ENCODE measurements at places on chromosomes 16 and 17.

DNA sequence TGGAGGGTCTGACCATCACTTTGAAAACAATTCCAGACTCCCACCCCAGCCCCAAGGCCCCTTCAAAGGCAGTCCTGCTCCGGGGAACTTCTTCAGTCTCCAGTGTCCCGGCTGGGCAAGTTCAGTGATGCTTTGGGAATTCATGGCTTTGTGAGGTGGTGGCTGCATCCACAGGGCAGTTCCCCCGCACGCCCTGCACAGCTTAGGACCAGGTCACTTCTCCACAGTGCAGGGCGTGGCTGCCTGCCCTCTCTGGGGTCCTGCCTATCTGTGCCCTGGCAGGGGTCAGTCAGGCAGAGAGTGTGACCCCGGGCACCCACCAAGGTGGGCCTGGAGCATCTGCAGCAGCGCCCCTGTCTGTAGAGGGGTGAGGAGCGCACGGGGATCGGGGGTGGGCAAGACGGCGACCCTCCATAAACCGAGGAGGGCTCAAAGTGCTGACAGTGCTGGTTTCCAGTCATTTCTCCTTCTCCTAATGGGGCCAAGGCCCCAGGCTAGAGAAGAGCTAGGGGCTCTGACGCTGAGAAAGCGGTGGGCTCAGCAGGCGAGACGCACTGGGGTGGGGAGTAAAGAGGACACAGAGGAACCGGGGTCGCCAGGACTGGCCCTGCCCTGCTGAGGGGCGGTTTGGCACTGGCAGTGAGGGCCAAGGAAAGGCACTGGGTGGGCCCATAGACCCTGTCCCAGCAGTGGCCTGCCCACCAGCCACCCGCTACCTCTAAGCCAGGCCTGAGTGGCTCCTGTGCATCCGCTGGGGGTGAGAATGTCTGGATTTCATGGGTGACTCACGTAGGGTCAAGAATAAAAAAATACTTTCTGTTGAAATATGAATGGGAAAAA lies 4.2 kb upstream of the ARHGAP27 start:
- DNase-seq = no peak

DNA sequence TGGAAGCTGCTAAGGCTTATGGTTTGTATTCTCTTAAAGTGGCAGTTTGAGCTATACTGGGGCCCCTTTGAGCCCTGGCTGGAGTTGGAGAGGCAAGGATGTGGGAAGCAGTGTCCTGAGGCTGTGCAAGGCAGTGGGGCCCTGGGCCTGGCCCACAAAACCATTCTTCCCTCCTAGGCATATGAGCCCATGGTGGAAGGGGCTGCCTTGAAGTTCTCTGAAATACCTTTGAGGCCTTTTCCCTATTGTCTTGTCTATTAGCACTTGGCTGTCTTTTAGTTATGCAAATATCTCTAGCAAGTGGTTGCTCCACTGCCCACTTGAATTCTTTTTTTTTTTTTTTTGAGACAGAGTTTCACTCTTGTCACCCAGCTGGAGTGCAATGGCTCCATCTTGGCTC lies 119.2 kb downstream of the PCTP start:
- no peak for DNase-seq

GRCh38 chr17:78141437-78142118 lies 4.6 kb upstream of the C17orf99 start:
- DNase-seq = no peak

DNA sequence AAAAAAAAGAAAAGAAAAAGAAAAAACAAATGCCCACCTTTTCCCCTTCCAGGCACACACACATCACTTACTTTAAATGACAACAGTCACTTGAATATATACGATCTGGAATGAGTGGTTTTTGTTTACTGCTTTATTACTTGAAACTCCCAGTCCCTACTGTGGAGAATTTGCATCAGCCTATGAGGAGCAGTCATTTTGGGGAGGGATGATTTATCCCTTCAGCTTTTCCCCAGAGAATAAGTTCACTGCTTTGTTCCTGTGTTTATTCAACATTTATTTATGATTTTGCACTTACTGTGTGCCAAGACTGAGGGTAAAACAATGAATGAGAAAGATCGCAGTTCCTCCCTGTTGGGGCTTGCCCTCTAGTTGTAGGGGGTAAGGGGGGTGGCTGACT lies 4.7 kb upstream of the ZNF423 start:
- DNase-seq = no peak

GRCh38 chr17:64460955-64461354 lies 12.0 kb downstream of the MILR1 start:
- DNase-seq = no peak

DNA sequence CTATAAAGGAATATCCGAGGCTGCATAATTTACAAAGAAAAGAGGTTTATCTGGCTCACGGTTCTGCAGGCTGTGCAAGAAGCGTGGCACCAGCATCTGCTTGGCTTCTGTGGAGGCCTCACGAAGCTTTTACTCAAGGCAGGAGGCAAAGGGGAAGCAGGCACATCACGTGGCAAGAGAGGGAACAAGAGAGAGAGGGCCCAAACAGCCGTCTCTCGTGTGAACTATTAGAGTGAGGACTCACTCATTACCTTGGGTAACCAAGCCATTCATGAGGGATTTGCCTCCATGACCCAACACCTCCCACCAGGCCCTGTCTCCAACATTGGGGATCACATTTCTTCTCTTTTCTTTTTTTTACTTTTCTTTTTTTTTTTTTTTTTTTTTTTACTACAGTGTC lies 7.5 kb upstream of the ALKBH5 start:
- no peak for DNase-seq

- no peak for DNase-seq
Observed at GRCh38 chr16:71788578-71788977, 20.1 kb downstream of the AP1G1 start.

GRCh38 chr17:81517339-81518112 lies 4.9 kb upstream of the ACTG1 start:
- no peak for DNase-seq

GRCh38 chr17:27895123-27895895 lies 2.1 kb upstream of the LYRM9 start:
- no peak for DNase-seq

DNA sequence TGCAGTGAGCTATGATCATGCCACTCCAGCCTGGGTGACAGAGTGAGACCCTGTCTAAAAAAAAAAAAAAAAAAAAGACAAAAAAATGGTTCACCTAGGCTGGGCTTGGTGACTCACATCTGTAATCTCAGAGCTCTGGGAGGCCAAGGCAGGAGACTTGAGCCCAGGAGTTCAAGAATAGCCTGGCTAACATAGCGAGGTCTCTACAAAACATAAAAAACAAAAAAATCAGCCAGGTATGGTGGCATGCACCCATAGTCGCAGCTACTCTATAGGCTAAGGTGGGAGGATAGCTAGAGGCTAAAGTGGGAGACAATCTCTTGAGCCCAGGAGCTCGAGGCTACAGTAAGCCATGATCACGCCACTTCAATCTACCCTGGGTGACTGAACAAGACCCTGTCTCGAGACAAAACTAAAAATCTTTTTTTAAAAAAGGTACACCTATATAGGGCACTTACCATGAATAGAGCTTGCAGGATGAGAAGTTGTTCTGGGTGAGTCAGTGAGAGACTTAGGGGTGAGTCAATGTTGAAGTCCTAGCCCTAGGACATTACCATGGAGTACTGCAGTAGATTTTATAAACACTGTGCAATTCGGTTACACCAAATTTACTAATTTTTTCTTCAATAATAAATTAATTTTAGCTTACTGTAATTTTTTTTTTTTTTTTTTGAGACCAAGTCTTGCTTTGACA lies 19.0 kb downstream of the USP32 start:
- DNase-seq = no peak

DNA sequence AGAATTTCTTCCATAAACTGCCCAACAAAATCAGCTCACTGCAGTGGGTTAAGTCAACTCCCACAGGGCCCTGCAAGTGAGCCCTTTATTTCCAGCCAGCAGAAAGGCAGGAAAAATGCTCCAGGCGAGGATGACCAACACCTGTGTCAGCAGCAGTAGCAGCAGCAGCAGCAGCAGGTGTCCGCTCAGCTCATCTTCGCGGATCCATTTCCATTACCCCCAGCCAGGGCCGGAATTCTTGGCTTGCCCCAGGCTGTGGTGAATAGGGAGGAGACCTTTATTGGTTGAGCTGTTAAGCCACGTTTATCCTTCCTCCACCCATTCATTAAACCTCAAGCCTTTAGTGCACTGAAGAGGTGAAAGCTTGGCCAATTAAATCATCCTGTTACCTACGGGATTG lies 46.2 kb downstream of the MARCHF10 start:
- no peak for DNase-seq

DNA sequence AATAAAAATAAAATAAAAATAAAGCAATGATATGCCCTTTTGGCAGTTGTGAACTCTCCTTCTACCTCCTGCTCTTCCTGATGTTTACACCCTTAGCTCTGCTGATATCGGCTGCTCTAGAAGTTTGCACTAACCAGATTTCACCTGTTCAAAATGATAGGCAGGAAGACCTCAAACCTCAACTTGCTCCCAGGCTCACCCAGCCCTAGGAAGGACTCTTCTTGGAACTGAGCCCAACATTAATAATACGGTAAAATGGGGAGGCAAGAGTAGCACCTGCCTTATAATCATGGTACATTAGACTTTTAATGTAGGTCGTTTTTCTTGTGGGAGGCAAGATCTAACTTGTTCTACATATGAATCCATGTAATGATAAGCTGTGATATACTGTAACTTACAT lies 61.2 kb upstream of the MED13 start:
- DNase-seq = no peak

DNA sequence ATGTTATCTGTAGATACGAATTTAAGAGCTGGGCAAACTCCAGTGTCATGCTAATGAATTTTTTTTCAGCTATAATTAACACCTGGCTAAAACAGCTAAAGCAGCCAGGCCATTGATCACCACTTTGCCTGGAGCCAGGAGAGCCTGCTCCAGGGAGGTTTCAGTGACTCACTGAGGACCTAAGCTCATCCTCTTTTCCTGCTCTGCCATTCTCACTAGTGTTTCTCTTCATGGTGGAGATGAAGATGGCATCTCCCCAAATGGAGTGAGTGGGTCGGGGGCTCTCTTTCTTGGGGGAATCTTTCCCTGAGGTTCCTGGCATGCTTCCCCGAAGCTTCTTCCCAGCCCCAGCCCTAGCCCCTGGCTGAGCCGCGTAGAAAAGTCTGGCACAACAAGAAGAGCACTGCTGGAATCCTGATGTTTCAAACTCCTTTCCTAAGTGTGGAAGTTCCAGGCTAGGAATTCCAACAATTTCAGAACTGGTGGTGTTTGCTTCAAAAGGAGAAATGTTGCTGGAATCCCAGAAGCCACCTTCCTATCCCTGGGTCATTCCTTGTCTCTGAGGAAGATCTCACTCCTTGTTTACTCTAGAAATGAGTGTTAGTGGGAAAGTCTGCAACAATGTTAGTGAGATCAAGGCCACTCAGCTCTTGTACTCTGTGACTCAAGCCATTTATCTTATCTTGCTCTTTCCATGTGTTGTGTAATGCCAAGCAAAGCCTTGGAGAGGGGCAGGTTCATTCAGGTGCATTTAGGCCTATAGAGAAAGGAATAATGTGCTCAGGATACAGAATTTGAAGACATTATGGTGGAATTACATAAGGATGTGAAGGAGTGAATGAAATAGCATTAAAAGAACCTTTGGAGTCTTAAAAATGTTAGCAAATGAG lies 26.0 kb upstream of the B4GALNT2 start:
- no peak for DNase-seq

GRCh38 chr17:68612923-68613292 lies 11.7 kb upstream of the FAM20A start:
- DNase-seq = no peak

DNA sequence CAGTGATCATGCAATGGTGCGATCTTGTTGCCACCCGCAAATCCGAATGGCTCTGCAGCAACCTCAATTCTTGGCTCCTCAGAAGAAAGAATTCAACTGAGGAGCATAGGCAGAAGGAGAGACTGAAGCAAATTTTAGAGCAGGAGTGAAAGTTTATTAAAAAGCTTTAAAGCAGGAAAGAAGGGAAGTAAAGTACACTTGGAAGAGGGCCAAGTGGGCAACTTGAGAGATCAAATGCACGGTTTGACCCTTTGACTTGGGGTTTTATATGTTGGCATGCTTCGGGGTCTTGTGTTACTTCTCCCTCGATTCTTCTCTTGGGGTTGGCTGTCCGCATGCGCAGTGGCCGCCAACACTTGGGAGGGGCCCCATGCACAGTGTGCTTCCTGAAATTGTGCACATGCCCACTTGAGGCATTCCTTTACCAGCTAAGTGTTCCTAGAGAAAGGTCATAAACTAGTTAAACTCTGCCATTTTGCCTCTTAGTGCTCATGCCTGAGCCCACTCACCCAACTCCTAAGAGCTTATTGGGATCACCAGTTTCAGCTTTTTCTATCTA lies 36.7 kb downstream of the ZNRF1 start:
- DNase-seq = no peak

GRCh38 chr17:59533694-59534093 lies 31.7 kb upstream of the DHX40 start:
- DNase-seq = no peak

GRCh38 chr17:81910840-81911276 lies 341 bp downstream of the PCYT2 start:
- no peak for DNase-seq

DNA sequence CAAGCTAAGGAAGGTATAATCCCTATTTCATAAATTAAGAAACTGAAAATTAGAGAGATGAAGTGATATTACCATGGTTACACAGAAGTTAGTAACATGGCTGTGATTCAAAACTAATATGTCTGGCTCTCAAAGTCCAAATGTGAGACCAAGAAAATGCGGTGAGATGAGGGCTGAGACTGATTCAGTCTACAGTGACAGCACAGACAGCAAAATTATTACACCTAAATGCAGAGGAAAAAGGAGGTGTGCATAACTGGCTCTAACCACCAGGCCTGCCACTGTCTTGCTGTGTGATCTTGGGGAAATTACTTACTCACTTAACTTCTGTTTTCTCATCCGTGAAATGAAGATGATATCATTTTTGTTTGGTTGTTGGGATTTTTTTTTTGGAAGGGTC lies 270.0 kb upstream of the SOX9 start:
- no peak for DNase-seq

- no peak for DNase-seq
Observed at GRCh38 chr16:83402967-83403366, 404.8 kb upstream of the HSBP1 start.

DNA sequence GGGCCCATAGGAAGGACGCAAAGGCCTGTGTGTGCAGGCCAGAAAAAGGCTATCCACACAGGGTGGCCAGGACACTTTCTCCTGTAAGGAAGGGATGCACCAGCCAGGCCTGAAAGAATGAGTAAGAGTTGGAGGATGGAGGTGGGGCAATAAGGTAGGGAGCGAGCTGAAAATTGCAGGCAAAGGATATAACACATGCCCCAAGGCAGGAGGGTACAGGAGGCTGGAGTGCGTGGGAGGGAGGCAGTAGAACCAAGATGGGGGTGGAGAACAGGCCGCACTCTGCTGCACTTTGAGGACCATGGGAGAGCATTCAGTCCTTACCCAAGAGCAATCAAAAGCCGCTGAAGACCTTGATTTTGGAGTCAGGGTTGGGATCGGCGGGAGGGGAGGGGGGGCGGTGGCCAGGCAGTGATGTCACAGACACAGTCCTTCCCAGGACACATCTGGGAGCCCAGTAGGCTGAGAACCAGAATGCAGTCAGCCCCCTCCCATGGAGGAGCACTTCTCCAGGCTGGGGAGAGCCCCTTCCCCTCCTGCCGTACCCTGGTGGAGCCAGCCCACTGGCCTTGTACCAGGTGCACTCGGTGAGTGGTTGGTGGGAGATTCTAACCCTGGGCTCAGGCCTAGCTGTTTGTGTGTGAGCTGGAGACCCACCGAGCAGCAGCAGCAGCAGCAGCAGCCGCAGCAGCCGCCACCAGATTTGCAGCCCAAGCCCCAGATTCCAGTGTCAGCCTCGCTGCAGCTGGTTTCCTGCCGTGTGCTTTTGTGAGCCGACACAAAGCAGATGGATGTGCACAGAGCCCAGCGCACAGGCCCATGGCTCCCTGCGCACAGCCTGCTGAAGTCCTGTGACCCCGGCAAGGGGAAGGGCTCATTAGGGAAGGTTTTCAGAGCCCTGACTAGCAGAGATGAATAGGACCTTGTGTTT lies 17.5 kb downstream of the ANKRD40 start:
- no peak for DNase-seq

Measured in NCI-H510A treated with DMSO at 0.1 percent for 48 hours (cell line).